ENCODE measurements at places on chromosomes 4 and X. TPM values are rescaled to one million over a fixed set of nuclear protein-coding genes. Genes with fewer than 3 reads are reported as not detected.

MRPS18C gene
- total RNA-seq, result 13.0 TPM

CHM gene
- total RNA-seq, result 16.5 TPM

DNA sequence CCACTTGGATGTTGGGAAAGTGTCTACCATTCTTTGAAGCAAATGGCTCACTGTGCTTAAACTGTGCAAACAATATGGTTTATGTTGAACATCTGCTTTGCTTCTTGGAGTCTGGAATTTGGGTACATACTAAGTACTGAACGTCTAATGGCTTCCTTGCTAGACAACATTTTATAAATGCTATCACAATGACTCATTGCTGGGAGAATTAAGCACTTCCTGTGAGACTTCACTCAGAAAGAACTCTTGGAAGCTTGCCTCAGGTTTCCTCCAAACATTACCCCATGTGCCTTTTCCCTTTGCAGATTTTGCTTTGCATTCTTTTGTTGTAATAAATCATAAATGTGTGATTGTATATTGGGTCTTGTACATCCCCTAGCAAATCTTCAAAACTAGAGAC lies 139.7 kb downstream of the PACRGL start:
- DNase-seq, result no peak

CENPVL2 gene
- total RNA-seq, result not detected

DNA sequence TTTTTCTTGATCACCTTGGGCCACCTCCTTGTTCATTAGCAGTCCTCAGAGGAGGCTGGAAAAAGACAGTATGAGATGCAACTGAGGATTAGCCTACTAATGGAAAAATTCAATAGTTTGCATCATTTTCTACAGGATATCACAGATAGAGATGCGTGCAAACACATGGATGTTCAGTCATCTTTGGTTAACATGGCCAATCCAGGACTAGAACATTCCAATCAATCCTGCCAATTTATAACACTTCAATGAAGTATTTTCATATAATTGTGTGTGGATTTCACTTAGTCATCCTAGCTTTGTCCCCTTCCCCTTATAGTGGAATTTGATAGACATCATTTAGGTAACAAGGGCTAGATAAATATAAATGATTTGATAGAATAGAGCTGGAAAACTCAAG lies 42.7 kb downstream of the MAML3 start:
- no peak for DNase-seq

DNA sequence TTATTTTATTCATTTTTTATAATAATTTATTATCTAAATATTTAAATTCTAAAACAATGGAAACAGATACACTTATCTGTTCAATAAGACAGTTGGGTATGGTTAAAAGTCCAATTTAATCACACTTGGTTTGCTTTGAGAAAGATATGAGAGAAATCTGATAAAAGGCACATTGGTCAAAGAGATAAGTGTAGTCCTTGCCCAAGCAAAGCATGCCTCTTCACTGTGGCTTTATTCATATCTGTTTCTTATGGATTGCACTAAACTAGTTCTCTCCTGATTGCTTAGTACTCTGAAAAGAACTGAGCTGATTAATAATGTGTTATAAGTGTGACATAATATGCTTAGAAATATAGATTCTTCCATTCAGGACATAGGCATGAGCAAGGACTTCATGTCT lies 39.8 kb downstream of the CXCL1 start:
- no peak for DNase-seq

DNA sequence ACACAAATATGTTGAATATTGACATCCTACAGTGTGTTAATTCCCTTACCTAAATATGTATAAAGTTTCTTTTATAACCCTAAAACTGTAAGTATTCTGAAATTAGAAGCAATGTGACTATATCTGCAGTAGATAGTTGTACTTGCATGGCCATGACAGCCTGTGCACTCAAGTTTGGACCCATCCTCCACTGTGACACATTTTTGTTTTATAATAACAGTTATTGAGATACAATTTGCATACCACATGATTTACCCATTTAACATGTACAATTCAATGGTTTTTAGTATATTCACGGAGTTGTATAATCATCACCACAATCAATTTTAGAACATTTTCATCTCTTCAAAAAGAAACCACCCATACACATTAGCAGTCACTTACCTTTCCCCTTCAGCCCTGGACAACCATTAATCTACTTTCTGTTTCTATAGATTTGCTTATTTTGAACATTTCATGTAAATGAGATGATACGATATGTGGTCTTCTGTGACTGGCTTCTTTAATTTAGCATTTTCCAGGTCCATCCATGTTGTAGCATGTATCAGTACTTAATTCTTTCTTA lies 29.6 kb downstream of the HERC3 start:
- DNase-seq, result no peak

DNA sequence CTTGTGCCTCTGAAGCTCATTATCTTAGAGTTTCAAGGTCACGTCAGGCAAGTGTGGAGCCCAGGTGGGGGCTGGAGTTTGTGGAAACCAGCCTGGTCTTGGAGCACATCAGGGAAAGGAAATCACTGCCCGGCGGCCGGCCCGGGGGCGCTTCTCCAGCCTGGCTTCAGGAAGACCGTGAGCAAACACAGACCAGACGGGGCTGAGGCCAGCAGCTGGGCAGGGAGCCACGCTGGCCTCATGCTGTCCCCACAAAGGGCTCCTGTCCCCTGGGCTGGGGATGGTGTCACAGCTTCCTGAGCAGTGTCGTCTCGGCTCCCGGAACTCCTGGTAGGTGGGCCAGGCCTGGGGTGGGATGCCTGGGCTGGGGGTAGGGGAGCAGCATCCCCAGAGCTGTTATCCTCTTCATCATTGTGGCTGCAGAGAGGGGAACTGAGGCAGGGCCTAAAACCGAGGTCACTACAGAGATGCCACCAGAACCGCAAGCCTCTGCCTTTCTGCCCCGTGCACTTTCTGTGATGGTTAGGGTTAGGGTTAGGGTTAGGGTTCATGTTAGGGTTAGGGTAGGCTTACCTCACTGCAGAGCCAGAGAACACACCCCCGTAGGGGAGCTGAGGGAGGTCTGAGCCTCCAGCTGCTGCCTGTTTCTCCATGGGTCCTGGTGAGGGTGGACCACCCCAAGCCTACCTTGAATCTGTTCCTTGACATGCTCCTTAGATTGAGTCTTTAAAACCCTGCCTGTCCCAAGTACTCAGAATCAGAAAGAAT lies 77.5 kb downstream of the HTRA3 start:
- DNase-seq, result peak; percentile 60

DNA sequence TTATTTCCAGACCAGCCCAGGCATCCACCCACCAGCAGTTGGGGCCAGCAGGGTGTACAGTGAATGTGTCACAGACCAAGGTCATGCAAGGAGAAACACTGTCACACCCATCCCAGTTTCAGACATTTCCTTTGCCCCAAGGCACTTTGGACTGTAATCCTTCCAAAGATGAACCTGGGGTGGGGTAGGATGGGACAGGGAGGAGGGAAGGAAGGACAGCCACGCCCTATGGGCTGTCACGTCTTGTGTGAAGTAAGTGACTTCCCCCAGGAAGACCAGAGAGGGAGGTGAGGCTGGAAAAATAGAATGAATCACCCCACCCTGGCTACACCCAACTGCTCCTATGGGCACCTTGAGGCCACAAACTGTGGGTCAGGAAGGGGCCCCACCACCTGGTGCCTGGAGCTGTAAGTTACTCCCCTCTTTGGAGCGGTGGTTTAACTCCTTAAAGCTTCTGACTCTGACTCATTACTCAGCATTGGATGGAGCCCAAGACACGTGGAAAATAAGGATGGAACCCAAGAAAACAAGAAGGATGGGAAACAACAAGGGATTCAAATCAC lies 349.9 kb upstream of the KLF3 start:
- DNase-seq, result no peak

UGT2B11 gene
- not detected for total RNA-seq

GRCh38 chr4:100086766-100087431 lies 103.4 kb downstream of the DDIT4L start:
- DNase-seq, result no peak

- no peak for DNase-seq
These were observed 48.5 kb downstream of the ZCCHC12 start for GRCh38 chrX:118872102-118872566.

- peak; percentile 88 for DNase-seq
These were observed 32.2 kb downstream of the TRMT44 start for GRCh38 chr4:8472689-8473197.

DNA sequence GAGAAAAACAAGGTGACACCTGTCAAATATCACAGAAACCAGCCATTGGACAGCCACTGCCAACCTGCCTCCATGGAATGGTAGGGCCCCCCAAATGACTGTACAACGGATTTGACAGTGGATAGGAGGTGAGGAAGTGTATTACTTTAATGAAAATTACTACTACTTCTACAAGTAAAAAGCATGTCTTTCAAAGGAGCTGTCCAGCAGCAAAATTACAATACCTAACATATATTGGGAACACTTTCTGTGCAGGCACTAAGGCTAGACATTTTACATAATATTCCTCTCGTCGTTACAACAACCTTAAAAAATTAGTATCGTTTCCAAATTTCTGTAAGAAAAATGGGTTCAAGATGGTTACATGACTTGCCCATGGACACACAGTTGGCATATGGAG lies 14.9 kb downstream of the PPP3CA start:
- DNase-seq, result no peak

GRCh38 chrX:80181079-80181478 lies 166.5 kb downstream of the TBX22 start:
- DNase-seq, result no peak

DNA sequence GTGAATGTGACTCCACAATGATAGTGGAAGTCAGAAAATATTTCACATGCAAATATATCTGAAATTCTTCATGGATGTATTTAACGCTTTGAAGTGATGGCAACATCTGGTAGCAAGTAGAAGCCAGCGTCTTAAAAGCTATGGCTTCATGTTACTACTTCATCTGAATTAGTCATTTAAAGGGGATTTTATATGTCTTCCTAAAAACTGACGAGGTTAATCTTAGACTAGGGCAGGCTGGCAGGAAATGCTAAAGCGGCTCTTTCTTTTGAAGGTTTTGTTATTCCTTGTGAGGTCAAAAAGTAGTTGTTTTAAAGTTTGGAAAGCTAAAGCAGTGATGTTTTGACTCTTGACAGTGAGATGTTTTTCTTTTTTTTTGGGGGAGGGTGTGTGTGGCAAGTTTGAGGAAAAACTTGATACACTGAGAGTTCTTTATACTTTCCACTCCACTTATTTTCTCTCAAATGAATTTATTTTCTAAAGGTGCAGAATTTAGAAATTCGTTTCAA lies 22.6 kb downstream of the PLS3 start:
- DNase-seq, result no peak

AMBN gene
- not detected for total RNA-seq

- DNase-seq, result no peak
These were observed 506.9 kb upstream of the PCDH10 start for GRCh38 chr4:132642016-132642817.

NPNT gene
- 6.4 TPM for total RNA-seq
